GM04504 (cell line): ENCODE measurements at places on chromosomes 2 and 18.
A peak's percentile ranks its signal among the peaks of the same experiment; 100 is the strongest.

GRCh38 chr2:202883987-202884675 lies 12.6 kb upstream of the ICA1L start:
- no peak for DNase-seq

DNA sequence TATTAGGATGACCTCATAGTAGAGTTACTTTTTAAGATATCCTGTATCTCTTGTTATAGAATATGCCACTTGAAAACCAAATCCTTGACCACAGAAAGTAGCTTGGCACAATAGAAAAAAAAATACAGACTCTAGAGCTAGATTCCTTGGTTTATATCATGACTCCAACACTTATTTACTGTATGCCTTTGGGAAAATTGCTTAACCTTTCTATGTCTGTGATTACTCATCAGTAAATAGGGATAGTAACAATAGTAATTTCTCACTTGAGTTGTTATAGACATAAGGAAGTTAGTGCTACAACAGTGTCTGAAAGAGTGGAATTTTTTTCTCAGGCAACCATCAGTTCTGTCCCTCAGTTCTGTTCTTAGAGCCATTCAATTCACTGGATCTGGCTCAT lies 193.8 kb downstream of the GULP1 start:
- DNase-seq = no peak

- DNase-seq = no peak
Measured at GRCh38 chr2:215626812-215627281, 191.0 kb upstream of the FN1 start.

- peak; percentile 96 for DNase-seq
Measured at GRCh38 chr2:120559401-120559800, 176.3 kb upstream of the GLI2 start.

DNA sequence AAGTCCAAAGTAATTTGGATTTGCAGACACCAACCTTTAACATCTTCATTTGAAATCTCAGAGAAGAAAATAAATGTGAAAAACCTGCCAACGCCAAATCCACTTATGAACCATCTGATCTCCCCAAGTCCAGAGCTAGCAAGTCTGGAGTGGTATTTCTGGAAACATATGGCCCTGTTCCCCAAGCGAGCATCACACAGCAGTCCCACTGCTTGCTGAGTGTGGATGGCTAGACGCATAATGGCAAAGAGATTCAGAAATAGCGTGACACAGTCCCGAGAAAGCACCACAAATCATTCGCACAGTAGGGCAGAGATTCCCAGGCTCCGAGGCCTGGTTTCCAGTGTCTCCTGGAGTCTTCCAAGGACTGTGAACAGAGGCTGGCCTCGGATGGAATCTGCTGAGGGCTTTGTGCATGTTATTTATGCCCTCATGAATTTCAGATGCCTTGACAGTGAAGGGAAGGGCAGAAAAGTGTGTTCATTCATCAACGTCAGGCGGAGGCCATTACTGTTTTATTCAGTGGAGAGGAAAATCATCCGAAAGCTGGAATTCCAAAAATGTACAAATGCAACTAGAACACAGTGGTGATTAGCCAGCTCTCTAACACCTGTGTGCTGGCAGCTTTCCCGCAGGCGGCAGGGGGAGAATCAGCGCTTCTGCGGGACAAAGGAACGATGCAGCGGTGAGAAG lies 417.0 kb downstream of the EIPR1 start:
- DNase-seq = no peak

- DNase-seq = no peak
Measured at GRCh38 chr2:11701206-11701605, 31.2 kb upstream of the NTSR2 start.

- no peak for DNase-seq
Measured at GRCh38 chr2:207970826-207971180, 54.5 kb downstream of the PLEKHM3 start.

DNA sequence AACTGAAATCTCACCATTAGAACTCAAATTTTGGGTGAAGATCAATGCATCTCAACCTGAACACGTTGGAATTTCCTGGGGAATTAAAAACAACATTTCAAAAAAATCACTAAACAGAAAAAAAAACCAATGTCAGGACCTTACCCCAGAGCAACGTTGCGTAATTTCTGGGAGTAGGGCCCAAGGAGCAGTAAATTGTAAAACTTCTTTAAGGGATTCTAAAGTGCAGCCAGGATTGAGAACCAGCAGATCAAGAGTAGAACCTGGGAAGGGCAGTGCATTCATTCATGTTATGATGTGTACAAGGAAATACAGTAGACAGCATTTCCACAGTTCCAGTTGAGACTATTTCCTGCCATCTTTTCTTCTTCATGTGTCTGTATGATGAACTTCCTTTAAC lies 56.9 kb downstream of the RHBDD1 start:
- DNase-seq = no peak

- DNase-seq = no peak
Measured at GRCh38 chr18:34976899-34977837, 64.0 kb upstream of the MAPRE2 start.
